ENCODE measurements at places on chromosomes 7 and 10. TPM values are rescaled to one million over a fixed set of nuclear protein-coding genes. Genes with fewer than 3 reads are reported as not detected.

DNA sequence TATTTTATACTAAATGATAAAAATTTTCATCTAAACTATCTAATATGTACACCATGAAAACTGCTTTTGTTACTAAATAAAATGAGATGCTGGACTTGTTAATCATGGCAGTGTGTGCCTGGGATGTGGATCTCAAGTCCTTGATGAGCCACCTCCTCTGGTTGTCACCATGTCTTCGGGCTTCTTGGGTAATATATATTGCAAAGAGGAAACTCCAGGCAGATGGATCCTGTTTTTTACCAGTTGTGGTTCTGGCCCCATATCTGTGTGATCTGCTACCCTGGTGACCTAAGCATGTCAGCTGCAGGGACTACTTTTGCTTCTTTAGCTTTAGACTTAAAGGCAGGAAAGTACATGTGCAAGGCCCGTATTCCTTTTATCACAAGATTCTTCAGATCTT is 46.2 kb downstream of the TMEM60 start:
- no peaks in the 10 kb centered on the region for H3K27me3 ChIP-seq
- no peak overlapping the region for H3K27ac ChIP-seq
- DNase-seq: no peak
- H3K4me3 ChIP-seq: no peak overlapping the region
- peaks cover 5% of the 10 kb centered on the region for H3K36me3 ChIP-seq
- H3K4me1 ChIP-seq: peaks cover 35% of the 10 kb centered on the region

DNA sequence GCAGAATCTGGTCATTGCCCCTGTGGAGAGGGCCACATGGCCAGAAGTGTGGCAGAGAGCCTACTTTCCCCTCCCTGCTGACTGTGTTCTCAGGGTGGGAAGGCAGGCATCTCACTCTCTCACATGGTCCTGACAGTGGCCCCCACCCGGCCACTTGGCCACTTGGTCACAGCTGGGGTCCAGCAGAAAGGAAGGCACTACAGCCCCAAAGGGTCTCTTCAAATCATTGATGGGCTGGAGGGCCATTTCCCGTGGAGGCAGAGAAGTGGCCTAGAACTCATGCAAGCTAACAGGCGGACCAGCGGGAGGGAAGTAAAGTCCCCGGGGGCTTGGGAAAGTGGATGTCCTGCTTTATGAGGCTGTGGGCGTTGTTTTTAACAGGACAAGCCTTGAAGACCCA is 125.3 kb downstream of the EMX2 start:
- no peak for DNase-seq
- H3K36me3 ChIP-seq: no peaks in the 10 kb centered on the region
- H3K27me3 ChIP-seq: peaks cover 19% of the 10 kb centered on the region
- no peaks in the 10 kb centered on the region for H3K4me1 ChIP-seq

DNA sequence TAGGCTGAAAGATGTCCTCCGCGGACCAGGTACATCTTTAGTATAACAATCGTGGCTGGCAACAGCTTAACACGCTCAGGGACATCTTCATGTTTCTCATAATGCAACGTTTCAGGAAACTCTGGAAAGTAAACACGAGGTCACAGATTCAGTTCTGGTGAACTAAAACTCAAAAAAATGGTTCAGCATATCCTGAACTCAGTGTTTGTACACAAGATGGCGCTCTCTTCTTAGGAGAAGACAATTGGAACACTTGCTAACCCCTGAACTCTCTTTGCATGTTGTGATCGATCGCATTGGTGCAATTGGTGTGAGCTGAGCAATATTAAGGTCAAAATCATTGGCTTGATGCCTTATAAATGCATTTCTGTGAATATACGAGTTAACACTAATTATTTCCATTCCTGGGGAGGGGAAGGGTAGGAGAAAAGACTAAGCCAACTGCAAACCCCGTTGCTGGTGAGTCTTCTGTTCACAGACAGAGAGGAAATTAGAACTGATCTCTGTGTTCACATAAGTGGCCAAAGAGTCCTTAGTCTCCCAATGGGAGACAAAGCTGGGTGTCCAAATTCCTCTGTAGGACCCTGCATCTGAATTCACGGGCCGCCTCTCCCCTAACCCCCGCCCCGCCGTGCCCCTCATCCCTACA is 52.6 kb upstream of the FAM180A start:
- DNase-seq: no peak
- no peak overlapping the region for H3K27ac ChIP-seq
- H3K36me3 ChIP-seq: no peaks in the 10 kb centered on the region
- peaks cover 36% of the 10 kb centered on the region for H3K4me1 ChIP-seq
- H3K27me3 ChIP-seq: peaks cover 7% of the 10 kb centered on the region

GRCh38 chr10:1379601-1380000 is 323.4 kb downstream of the WDR37 start:
- no peak overlapping the region for H3K27ac ChIP-seq
- no peak overlapping the region for H3K4me3 ChIP-seq
- H3K4me1 ChIP-seq: no peaks in the 10 kb centered on the region
- peaks cover 4% of the 10 kb centered on the region for H3K36me3 ChIP-seq
- DNase-seq: no peak
- peaks cover 66% of the 10 kb centered on the region for H3K27me3 ChIP-seq

The SRGN gene
- total RNA-seq: 382 TPM

The SCIN gene
- 0.15 TPM for total RNA-seq

The COL26A1 gene
- total RNA-seq: not detected

The PKD2L1 gene
- total RNA-seq: not detected
